ENCODE measurements at places on chromosomes 4 and X.
A peak's percentile ranks its signal among the peaks of the same experiment; 100 is the strongest.

- no peak for DNase-seq
Measured at GRCh38 chr4:88900432-88900831, 156.6 kb downstream of the FAM13A start.

DNA sequence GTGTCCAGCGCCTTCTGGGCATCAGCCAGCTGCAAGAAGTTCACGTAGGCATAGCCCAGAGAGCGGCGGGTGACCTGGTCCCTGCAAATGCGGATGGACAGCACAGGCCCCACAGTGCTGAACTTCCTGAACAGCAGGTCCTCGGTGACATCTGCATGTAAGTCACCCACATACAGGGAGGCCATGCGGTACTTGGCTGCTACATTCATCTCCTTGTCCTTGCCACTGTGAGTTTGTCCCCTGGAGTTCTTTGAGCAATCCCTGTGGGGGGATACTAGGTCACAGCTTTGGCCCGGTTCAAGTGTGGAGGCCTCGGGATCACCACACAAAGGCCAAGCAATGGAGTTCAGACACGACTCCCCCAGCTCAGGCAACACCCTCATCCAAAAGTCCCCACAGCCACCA, 776 bp downstream of the PABPC4L start:
- no peak for DNase-seq

- no peak for DNase-seq
Measured at GRCh38 chrX:2484721-2485648, 15.8 kb downstream of the DHRSX start.

DNA sequence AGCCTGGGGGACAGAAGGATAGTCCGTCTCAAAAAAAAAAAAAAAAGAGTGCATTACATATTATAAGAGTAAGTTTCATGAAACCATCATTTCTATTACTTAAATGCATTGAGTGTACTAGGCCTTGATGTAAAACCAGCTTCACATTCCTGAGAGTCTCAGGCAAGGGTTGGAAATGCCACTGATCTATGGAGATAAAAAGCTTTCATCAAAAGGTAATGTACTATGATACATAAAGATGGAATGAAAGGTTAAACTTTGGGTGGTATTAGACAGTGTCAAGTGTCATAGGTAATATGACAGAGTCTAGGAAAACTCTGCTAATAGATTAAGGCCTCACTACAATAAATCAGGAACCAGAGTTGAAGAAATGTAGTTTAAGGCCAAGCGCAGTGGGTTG, 7.4 kb downstream of the CFAP97 start:
- DNase-seq, result no peak

DNA sequence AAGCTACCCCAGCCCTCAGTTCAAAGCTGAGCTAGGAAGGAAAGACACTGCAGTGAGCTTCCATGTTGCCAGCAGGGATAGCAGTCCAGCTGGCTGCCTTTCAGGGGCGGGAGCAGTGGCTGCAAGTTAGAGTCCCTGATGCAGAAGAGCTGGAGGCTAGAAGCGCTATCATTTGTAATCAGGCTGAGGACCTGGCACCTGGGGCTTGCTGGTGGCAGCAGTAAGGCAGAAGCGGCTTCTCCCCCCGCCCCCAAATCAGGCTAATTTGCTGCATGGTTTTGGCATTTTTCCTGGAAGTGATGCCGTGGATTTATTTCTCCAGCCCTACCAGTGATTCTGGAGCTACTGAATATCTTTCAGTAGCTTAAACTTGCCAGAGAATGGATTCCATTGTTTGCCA, 203.3 kb downstream of the CLCN4 start:
- peak; percentile 4 for DNase-seq

DNA sequence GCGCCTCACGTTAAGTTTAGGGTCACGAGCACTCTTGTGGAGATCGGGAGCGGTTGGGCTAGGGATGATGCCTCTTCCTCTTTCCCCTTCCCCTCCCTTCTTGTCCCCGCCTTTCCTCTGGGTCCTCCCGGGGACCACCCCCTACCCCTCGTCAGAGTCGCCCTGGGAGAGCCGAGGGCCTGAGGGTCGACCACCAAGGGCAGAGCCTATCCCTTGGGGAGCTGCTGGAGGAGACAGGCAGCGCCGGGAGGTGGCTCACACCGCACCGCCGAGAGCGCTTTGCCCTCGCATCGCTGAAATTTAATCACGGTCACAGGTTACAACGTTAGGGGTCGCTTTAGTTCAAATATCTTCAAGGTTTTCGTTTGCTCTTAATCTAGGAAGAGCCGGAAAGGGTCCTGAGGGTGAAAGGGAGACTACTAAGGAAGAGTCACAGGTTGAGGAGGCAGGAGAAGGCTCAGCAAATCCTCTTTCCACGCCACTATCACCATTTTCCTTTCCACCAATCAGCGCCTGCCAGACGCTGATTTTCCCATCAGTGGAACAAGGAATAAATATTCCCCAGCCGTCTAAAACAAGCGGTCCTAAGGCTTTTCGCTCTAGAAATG, 528 bp upstream of the SNCA start:
- peak; percentile 73 for DNase-seq

- DNase-seq, result no peak
Measured at GRCh38 chr4:109051054-109051453, 251.4 kb downstream of the COL25A1 start.

GRCh38 chrX:1483843-1484637, 31.3 kb upstream of the ASMTL start:
- no peak for DNase-seq

- DNase-seq, result no peak
Measured at GRCh38 chr4:121599049-121599448, 97.7 kb downstream of the ANXA5 start.

GRCh38 chr4:123698556-123698955, 302.0 kb downstream of the SPRY1 start:
- no peak for DNase-seq

DNA sequence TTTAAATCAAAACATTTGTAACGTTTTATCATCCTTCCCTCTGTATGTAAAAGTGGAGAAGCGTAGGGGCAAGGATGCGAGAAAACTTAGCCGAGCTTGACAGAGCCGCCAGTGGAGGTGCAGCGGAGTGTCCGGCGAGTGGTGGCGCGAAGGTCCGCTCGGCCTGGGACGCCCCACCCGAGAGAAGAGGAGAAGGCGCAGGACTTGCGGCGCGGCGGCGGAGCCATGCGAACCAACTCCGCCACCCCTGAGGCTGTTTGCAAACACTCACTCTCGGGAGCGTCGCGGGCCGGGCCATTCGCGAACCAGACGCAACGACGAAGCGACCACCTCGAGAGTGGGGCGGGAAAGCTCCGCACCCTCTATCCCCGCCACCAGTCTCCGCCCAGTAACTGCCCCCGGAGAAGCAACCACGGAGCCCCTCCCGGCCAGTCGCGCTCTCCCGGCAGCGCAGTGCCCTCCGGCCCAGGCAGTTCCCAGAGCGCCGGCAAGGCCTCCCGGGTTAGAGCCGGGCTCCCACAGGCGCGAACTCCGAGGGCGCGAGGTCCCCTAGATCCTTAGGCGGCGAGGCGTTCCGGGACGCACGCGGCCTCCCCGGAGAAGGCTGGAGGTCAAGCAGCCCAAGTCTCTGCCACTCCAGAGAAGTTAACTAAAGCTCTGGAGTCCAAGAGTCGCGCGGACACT, 2.3 kb upstream of the MAB21L2 start:
- peak; percentile 40 for DNase-seq

DNA sequence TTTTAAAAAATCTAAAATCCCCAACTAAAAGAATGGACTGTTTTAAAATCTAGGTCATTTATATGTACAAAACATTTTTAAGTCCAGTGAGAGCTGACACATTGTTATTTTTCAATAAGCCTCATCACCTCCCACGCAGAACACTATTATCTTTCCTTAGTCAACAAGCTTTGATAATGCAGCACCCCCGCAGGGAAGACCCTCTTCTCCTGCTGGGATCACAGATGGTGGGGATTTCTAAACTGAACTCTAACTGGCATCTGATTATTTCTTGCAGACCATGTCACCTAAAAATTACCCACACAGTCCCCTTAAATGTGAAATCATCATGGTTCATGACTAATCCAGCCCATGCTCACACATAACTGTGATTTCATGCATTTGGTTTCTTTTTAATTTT, 11.6 kb downstream of the SYTL4 start:
- peak; percentile 13 for DNase-seq

Measured in D341Med (cell line).